Endothelial cell of umbilical vein (primary cell): ENCODE measurements at places on chromosomes 3 and 15. TPM values are rescaled to one million over a fixed set of nuclear protein-coding genes. Genes with fewer than 3 reads are reported as not detected.

Gene NR1D2
- 14.6 and 15.7 TPM in 2 replicates for total RNA-seq

Gene EFCC1
- total RNA-seq: 0.58 and 0.73 TPM in 2 replicates

Gene IL5RA
- not detected in 2 replicates for total RNA-seq

Gene GOLGA8G
- total RNA-seq: not detected in 2 replicates

Gene TMEM115
- total RNA-seq: 43.2 and 44.7 TPM in 2 replicates
